Nephron progenitor cell (in vitro differentiated cells): ENCODE measurements at places on chromosomes 16 and 17.

DNA sequence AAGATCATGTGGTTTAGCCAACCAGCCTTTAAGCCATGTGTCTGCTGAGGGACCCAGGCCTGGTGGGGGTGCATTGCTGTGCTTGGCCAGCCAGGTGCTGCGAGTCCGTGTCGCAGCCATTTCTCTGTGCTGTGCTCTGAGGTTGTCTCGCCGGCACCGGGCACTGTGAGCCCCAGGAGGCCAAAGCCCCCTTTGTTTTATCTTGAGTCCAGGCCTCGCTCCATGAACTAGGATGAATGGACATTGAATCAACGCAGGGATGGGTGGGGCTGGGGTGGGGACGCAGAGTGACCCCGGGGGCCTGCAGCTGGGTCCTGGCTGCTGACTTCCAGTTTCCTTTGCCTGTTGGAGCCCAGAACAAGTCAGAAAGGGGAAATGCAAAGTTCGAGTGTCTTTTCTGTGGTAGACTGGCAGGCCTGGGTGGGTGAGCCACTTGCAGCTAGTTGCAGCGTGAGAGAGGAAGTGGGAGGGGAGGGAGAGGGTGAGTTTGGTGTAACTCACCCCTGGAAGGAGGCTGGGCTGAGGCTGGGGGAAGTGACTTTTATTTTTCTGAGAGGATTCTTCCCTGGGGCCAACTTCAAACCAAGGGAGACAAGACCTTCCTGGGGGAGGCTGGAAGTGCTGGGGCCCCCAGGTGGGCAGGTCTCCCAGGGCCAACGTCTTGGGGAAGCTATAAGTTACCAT lies 324.7 kb downstream of the SEC14L1 start:
- no peak for DNase-seq

DNA sequence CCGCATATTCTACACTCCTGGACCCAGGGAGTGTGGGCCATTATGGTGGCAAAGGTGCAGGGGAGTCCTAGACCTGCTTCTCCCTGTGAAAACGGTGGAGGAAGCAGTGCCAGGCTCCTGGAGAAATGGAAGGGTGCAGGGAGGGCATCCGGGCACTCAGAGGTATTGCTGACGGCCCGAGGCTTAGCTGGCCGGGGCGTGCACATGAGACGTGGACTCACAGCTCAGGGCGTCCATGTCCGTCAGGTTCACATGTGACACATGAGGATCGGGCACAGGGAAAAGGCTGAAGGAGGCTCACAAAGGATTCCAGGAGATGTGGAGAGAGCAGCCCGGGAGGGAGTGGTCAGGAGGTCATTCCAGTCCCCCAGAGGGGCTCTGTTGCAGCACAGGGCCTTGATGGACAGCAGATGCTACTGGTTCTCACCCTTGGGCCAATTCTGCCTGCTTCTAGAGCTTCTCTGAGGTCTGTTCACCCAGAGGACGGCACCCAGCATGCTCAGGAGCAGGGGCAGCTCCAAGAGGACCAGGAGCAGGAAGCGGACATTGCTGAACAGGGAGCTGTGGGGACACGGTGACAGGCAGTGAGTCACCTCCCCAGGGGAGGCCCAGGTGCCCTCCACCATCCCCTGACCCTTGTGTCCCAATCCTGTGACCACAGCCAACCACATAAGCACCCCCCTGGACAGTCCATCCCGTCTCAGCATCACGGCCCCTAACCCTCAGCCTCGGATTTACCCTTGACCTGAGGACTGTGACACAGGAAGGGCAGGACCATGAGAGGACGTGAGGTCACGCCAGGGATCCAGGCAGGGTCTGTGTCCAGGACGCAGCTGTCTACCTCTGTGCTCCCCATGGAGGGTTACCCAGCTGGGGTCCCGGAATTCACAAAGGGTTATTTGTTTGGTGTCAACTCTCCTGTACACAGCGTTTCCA lies 4.5 kb downstream of the CD300C start:
- no peak for DNase-seq

DNA sequence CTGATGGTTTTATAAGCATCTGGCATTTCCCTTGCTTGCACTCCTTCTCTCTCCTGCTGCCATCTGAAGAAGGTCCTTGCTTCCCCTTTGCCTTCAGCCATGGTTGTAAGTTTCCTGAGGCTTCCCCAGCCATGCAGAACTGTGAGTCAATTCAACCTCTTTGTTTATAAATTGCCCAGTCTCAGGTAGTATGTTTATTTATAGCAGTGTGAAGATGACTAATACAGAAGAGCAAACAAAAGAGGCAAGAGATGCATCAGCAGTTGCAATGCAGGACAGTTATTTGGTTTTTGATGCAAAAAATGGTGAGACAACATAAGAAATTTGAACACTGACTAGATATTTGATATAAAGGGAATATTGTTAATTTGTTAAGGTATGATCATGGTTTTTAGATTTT lies 16.8 kb downstream of the TMEM100 start:
- DNase-seq = no peak

DNA sequence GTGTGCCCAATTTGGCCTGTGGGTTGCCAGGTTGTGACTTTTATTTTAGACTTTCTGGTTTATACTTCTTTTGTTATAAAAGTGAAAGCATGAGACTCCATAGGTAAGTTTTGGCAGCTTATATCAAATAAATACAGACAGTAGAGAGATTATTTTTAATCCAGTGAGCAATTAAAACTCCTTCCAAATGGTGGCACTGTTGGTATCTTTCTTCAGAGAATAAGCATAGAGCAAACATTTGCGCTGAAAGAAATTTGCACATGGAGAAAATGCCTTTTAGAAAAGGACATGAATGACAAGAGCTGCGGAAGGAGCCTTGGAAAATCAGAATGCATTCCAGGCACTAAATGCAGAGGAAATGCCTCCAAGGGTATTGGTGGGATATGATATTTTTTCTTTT lies 46.1 kb upstream of the DNAJA2 start:
- no peak for DNase-seq

GRCh38 chr17:20200016-20200795 lies 191.0 kb downstream of the SPECC1 start:
- DNase-seq = no peak

- DNase-seq = no peak
Measured at GRCh38 chr17:4527134-4527533, 28.1 kb downstream of the MYBBP1A start.

GRCh38 chr17:63294776-63295175 lies 151.3 kb downstream of the CYB561 start:
- no peak for DNase-seq

GRCh38 chr17:80743181-80743771 lies 198.6 kb downstream of the RPTOR start:
- no peak for DNase-seq

- DNase-seq = no peak
Measured at GRCh38 chr17:16820161-16820877, 130.3 kb downstream of the CCDC144A start.

DNA sequence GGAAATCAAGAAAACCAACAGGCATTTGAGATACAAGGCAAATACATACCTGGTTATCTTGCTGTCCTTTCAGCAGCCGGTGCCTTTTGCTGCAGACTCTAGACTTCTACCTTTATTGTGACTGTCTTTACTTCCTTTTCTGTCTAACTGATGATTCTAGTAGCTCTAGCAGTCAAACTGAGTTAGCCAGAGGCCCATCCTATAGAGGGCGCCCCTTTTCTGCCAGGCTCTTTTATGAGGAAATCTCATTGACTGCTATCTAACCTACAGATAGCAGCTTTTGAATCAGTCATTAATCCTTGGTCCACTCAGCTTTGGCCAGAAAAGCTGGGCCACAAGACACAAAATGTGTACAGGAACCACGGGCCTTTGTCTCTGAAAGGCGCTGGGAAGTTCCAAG lies 87.5 kb upstream of the WSB1 start:
- DNase-seq = no peak

- DNase-seq = peak; percentile 44
Measured at GRCh38 chr17:48162946-48163506, 55.5 kb downstream of the SNX11 start.

GRCh38 chr17:5530265-5531084 lies 44.1 kb downstream of the MIS12 start:
- DNase-seq = no peak

GRCh38 chr17:64741038-64741641 lies 79.0 kb upstream of the SMURF2 start:
- no peak for DNase-seq
